ENCODE measurements at places on chromosomes 5 and 9. TPM values are rescaled to one million over a fixed set of nuclear protein-coding genes. Genes with fewer than 3 reads are reported as not detected.

F2RL2 gene
- polyA plus RNA-seq = 0.07 TPM

COL15A1 gene
- polyA plus RNA-seq = 61.5 TPM

GPR151 gene
- not detected for polyA plus RNA-seq

C5orf52 gene
- not detected for polyA plus RNA-seq

TMC1 gene
- 0.19 TPM for polyA plus RNA-seq

PLCXD3 gene
- 11.2 TPM for polyA plus RNA-seq

SH2D3C gene
- polyA plus RNA-seq = 23.3 TPM

DBH gene
- polyA plus RNA-seq = 0.05 TPM
